ENCODE measurements at places on chromosomes 6 and 20.

DNA sequence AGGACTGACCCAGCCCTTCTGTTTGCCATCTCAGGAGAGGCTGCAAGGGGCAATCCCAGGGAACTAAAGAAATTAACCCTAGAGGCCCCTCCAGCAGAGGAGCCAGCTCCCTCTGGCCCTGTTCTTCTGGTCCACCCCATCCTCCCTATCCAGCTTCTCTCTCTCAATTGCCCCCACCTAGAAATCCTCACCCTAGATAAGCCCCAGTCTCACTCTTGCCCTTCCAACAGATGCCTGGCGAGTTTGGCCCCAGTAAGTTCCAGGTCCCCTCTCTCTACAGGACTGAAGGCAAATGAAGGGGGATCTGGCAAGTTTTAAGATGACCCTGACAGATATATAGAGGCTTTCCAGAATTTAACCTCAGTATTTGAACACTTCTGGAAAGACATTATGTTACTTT is 134.0 kb downstream of the THBS2 start:
- DNase-seq: no peak

GRCh38 chr6:113626475-113626874 is 230.7 kb upstream of the MARCKS start:
- DNase-seq: no peak

- no peak for DNase-seq
Measured at GRCh38 chr20:59560588-59561227, 43.6 kb upstream of the PHACTR3 start.

GRCh38 chr20:4370851-4371250 is 350.9 kb upstream of the PRND start:
- no peak for DNase-seq

- DNase-seq: no peak
Measured at GRCh38 chr6:48144021-48144420, 33.0 kb upstream of the PTCHD4 start.

- DNase-seq: no peak
Measured at GRCh38 chr6:85983032-85983659, 340.5 kb upstream of the SYNCRIP start.

- no peak for DNase-seq
Measured at GRCh38 chr6:56329271-56330050, 82.1 kb upstream of the COL21A1 start.

GRCh38 chr6:167759912-167760311 is 66.8 kb upstream of the AFDN start:
- DNase-seq: no peak

GRCh38 chr6:136335736-136336363 is 46.2 kb upstream of the BCLAF1 start:
- no peak for DNase-seq

DNA sequence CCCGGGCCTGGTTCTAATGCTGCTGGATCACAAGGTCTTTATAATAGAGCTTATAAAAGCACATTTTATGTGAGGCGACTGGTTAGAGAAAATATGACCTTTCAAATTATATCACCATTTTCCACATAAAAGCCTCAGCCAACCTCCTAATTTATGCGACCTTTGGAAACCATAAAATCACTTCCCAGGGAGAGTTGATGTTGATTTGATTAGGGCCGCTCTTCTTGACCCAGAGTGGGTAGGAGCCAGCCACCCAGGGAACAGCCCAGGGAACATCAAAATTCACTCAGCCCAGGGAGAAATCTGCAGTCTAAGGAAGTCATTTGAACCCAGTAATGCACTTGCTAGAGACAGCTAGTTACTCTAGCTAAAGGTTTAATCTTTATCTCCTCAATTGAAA is 79.8 kb upstream of the TENT5A start:
- DNase-seq: no peak

DNA sequence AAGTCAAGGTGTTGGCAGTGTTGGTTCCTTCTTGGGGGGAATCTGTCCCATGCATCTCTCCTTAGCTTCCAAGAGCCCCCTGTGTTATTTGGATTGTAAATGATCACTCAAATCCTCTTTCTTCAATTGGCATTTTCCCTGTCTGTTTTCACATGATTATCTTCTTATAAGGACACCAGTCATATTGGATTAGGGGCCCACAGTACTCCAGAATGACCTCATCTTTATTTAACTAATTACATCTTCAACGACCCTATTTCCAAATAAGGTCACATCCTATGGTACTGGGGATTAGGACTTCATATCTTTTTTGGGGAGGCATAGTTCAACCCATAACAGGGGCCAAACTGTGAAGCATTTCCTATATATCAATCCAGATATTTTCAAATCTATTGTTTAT is 57.3 kb downstream of the PTPRA start:
- DNase-seq: no peak

- DNase-seq: no peak
Measured at GRCh38 chr20:59747671-59748515, 143.6 kb downstream of the PHACTR3 start.

- no peak for DNase-seq
Measured at GRCh38 chr6:12980741-12981140, 264.2 kb downstream of the PHACTR1 start.

GRCh38 chr6:5904532-5904931 is 102.2 kb downstream of the NRN1 start:
- no peak for DNase-seq

DNA sequence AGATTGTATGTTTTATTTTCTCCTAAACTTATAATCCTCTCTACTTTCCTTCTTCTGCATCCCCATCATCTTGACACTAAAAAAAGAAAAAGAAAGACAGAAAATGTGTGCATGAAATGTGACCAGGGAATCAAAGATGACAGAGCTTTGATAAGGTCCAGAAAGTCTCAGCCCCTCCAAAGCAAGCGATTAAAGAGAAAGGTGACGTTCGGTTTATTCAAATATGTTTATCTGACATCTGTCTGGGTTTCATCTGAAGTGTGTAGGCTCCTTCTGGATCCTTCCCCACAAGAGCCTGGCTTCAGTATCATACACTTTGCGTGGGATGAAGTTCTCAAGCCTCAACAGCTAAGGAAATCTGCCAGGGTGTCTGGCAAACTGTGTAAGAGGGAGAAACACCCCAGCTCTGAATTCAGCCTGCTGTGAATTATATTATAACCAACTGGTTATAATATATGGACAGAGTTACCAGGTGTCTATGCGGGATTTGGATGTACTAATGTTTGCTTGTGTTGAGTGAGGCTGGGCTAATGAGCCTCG is 263.0 kb downstream of the ZNF217 start:
- no peak for DNase-seq

DNA sequence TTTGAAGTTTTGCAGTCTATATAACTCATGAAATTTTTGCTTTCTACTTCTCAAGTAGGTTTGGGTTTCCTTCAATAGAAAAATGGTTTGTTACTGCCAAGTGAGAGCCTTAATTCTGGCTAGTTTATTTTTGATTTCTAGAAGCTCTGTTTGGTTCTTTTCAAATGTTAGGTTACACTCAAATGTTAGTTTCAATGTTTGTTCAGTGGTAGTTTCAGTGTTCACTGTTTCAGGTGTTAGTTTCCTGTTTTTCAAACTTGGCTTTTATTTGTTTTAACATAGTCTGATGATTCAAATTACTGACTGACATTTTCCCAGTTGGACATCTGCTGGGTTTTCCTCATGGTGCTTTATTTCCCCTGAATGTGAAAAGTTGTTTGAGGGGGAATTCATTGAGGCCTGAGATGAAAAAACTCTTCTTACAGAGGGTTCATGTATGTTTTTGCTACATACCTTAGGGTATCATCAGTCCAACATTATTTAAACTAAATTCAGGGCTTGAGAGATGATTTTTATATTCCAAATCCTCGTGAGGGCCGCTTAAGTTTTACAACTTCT is 189.0 kb downstream of the JARID2 start:
- DNase-seq: no peak

DNA sequence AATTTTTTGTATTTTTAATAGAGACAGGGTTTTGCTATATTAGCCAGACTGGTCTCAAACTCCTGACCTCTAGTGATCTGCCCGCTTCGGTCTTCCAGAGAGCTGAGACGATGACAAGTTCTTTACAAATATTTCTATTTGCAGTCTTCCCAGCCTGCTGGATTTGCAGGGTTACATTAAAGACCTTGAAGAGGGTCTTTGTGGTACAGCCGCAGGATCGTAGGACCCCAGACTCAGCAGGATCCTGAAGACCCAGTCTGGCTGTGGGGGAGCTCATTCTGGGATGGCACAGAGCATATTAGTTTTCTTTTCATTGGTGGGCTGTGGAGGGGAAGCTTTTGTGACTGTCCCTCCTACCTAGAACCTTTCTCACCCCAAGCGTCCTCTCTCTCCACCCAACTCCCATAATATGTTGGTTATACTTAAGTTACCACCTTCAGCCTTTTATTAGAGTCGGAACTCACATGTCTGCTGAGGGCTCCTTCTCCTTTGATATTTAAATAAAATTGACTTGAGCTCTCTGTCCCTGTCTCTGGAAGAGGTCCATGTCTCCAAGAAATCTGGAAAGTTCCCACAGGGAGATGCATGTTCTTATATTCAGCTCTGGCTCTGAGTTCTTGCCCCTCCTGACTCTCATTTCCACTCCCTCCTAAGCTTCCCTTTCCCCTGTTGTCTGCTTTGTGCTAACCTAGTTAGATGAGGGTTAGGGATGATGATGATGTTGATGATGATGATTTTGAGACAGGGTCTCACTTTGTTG is 72.0 kb downstream of the TIAM2 start:
- no peak for DNase-seq

GRCh38 chr20:33148040-33148439 is 19.9 kb upstream of the BPIFA2 start:
- no peak for DNase-seq

DNA sequence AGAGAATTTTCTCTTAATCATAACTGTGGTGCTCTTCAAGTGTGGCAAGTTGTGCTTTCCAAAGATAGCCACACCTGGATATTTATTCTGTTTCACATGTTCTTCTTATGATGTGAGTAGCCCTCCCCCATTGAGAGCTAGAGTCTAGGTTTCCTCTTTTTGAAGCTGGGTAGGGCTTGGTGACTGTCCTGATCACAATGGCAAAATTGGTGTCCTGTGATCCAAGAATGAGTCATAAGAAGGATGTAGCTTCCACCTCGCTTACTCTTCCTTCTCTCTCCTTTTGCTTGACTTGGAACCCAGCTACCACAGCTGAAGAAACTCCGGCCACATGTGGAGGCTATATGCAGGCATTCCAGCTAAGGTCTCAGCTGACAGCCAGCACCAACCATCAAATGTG is 7.4 kb upstream of the IGF2R start:
- no peak for DNase-seq

- no peak for DNase-seq
Measured at GRCh38 chr6:16490616-16491015, 252.2 kb downstream of the GMPR start.

DNA sequence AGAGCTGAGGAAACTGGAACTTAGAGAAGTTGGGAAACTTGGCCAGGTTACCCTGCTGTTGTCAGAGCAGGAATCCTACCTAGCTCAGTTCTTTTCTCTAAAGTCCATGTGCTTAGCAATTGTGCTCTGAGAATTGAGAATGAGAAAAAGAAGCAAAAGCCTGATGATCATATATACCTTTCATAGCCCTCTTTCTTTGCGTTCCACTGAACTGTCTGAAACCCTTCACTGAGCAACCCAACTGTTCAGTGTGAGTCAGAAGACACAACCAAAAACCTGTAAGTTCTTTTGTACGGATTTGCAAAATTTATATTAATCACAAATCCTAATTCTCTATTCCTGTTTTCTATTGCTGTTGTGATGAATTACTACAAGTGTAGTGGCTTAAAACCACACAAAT is 80.6 kb downstream of the PHF3 start:
- DNase-seq: no peak

DNA sequence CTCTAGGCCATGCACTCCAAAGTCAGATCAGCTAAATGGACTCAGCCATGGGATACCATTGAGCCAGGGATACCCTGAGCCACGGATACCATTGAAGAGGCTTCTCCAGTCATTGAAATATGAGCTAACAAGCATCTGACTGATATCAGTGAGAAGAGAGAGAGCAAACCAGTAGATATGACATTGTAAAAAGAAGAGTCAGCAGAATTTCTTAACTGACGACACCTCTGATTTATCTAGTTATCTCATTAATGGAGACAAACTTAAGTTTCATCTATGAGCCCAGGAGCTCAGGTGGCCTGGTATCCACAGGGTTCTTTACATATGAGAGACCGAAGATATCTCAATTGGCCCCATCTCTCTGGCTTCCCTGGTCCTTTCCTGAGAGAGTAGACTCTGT is 140.6 kb downstream of the TBC1D7 start:
- no peak for DNase-seq

- no peak for DNase-seq
Measured at GRCh38 chr20:59010321-59010994, 3.4 kb upstream of the CTSZ start.

- DNase-seq: no peak
Measured at GRCh38 chr20:43751167-43752050, 24.6 kb upstream of the GTSF1L start.

DNA sequence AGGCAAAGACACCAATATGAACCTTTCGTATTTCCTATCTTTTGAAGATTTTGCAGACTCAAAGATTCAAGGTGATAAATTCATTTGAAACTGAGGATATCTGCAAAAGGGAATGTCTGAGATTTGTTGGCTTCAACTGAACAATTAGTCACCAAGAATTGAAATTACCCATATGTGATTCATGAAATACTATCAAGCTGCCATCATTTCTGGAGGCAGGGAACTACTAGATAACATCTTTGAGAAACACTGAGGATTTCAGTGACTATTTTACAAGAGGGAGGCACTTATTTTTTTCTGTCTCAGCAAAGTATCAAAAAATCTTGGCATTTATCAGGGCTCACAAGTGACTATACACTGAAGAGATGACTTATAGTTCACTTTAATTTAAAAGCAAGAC is 39.8 kb upstream of the MMS22L start:
- DNase-seq: no peak

DNA sequence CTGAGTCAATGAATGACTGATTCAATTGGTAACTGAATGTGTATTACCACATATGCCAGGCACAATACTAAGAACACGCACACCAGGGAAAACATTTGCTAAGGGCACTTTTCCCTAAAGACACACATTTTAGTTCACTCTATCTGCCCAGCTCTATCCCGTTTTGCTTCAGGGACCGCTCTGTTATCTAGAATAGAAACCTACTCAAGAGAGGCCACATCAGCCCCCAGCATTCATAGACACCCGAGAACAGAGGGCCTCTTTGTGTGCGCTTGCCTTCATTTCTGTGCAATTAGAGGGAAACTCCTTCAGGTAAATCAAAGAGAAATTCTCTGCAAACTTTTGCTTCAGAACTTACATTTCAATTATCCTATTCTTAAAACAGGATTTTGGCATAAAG is 50.3 kb downstream of the DZANK1 start:
- DNase-seq: no peak

Data from central memory CD8-positive, alpha-beta T cell (primary cell).